ENCODE measurements at places on chromosomes 13 and 19.

DNA sequence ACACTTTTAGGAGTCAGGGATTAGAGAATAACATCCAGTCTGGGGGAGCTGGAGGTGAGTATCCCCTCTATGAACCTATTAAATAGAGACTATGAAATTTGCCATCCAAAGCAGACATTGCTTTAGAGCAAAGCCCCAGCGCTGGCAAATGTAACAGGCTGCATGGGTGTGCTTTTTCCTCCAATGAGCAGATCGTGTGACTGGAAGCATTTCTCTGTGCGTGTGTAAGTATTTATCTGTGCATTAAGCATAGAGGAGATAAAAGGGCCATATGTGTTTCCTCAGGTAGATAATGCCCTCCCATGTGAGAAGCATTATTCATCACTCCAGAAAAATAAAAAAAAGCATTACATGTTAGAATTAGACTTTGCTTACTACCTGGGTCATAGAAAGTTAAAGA lies 924 bp downstream of the TNFSF13B start:
- DNase-seq, result no peak

DNA sequence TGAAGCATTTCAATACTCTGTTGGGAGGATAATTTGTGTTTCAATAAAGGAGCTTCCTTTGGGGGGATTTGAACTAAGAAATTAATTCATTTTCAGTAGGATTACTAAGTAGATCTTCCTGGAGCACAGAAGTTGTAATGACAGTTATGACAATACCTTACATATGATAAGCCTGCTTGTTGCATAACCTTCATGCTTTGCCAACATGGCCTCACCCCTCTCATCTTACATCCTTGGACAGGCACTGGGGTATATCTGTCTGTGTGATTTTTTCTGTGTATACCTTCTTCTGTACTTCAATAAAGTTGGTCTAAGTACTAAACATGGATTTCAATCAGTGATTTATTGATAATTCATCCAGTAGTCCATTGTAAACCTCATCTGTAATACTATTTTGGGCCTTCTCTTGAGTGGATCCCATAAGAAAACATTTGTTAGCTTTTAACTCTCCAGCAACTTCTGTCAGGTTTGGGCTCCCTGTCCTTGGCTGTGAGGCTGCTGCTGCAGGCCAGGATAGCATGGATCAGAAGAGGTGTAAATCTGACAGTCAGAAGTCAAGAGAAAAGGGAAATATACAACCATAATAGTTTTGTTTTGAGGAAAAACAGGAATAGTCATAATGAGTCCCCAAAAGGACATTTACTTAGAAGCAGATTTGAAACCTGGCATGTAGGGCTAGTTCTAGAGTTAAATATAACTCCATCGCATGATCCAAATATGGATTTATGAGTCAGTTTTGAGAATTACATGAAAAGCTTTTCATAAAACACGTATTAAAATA lies 422.2 kb downstream of the KLF5 start:
- no peak for DNase-seq

DNA sequence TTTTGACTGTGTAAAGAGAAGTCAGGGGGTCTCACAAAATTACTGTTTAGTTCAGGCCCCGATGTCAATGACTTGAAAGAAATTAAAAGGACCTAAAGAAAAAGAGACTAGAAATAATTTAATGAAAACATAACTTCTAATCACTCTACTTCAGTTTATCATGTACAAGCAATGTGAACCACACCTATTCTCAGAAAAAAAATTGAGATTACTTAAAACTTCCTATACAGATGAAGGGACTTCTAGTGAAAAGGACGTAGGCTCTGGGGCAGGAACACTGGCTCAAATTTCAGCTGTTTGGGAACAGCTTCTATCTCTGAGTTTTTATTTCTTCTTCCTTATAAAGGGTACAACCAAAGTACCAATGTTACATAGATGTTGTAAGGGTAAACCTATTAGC lies 38.0 kb downstream of the TPT1 start:
- no peak for DNase-seq

GRCh38 chr19:33545217-33545981 lies 23.8 kb upstream of the PEPD start:
- no peak for DNase-seq

- no peak for DNase-seq
These were observed 7.8 kb downstream of the PROZ start for GRCh38 chr13:113166266-113166665.

GRCh38 chr19:45852983-45853382 lies 10.0 kb downstream of the SYMPK start:
- peak; percentile 9 for DNase-seq

DNA sequence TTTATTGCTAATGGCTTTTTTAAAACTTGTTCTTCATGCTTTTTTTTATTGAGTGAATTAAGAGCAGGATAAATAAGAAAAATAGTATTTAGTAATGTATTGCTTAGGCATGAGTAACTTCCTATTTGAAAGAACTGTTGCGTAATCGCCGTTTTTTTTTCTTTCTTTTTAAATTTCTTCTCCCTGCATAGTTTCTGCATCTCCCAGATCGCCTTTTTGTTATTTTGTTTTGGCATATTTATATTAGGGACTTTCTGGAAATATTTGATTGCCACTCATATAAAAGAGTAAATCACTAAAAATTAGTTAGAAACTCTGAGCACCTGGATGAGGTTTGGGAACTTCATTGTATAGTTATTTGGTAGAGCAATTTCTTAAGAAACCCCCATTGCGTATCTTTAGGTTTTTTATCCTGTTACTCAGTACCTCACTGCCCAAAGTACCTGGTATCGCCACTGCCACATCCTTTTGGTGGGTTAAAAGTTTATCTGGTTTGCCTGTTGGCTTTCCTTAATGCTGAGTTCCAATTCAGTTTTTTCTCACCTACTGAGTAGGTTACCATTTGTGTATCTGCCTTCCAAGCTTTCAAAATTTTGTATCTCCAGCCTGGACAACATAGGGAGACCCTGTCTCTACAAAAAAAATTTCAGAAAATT lies 36.2 kb upstream of the LPAR6 start:
- DNase-seq, result peak; percentile 47

GRCh38 chr13:104256701-104257100 lies 1190.5 kb upstream of the SLC10A2 start:
- peak; percentile 15 for DNase-seq

- DNase-seq, result no peak
These were observed 30.5 kb downstream of the PPP1R37 start for GRCh38 chr19:45123440-45123850.

- DNase-seq, result no peak
These were observed 771.4 kb downstream of the DIAPH3 start for GRCh38 chr13:59392328-59392727.

GRCh38 chr13:79724348-79725103 lies 243.6 kb downstream of the NDFIP2 start:
- DNase-seq, result no peak

DNA sequence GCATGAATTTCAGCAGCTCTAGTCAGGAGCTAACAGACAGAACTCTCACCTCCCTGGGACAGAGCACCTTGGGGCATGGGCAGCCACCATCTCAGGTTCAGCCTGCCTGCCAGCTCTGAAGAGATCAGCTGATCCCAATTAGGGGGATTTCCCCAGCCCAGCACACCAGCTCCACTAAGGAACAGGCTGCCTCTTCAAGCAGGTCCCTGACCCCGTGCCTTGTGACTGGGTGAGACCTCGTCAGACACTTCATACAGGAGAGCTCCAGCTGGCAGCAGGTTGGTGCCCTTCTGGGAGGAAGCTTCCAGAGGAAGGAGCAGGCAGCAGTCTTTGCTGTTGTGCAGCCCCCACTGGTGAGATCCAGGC lies 84.5 kb upstream of the UFM1 start:
- DNase-seq, result no peak

GRCh38 chr13:38895075-38895474 lies 95.6 kb downstream of the STOML3 start:
- DNase-seq, result no peak

GRCh38 chr13:63696055-63696454 lies 2280.4 kb upstream of the PCDH20 start:
- no peak for DNase-seq

GRCh38 chr13:96274046-96274445 lies 184.1 kb downstream of the HS6ST3 start:
- DNase-seq, result no peak

- no peak for DNase-seq
These were observed 56.9 kb upstream of the ZNF254 start for GRCh38 chr19:24029941-24030636.

DNA sequence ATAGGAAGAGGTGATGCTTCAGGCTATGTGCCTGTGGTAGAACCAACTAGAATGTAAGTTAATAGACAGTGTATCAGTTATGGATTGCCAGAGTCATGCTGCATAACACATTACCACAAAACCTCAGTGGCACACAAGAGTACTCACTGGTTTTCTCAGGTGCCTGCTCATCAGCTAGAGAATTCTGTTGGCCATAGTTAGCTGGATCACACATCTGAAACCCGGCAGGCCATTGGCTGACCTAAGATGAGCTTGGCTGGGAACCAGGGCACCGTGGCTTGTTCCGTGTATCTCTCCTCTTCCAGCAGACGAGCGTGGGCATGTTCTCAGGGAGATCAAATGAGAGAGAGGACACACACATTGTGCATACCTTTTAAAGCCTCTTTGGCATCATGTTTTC lies 76.7 kb downstream of the TEX26 start:
- no peak for DNase-seq

GRCh38 chr19:4399812-4400134 lies 574 bp downstream of the SH3GL1 start:
- no peak for DNase-seq

GRCh38 chr19:35027851-35028599 lies 2.2 kb upstream of the SCN1B start:
- DNase-seq, result no peak

DNA sequence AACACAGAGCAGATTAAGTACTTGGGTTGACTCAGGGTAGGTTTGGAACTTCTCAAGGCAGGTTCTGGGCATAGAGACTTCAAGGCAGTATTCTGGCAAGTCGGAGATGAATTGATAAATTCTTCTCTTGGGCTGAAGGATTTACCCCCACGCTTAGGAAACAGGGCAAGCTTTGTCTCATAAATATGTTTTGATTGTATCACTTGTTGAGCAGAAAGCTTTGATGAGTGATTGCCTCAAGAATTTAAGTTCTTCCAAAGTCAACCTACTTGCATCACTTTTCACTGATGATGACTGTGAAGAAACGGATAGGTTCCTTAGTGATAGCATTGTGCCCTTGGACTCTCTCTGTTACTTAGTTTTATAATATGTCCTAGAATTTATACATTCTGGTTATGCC lies 258.6 kb upstream of the DACH1 start:
- DNase-seq, result no peak

DNA sequence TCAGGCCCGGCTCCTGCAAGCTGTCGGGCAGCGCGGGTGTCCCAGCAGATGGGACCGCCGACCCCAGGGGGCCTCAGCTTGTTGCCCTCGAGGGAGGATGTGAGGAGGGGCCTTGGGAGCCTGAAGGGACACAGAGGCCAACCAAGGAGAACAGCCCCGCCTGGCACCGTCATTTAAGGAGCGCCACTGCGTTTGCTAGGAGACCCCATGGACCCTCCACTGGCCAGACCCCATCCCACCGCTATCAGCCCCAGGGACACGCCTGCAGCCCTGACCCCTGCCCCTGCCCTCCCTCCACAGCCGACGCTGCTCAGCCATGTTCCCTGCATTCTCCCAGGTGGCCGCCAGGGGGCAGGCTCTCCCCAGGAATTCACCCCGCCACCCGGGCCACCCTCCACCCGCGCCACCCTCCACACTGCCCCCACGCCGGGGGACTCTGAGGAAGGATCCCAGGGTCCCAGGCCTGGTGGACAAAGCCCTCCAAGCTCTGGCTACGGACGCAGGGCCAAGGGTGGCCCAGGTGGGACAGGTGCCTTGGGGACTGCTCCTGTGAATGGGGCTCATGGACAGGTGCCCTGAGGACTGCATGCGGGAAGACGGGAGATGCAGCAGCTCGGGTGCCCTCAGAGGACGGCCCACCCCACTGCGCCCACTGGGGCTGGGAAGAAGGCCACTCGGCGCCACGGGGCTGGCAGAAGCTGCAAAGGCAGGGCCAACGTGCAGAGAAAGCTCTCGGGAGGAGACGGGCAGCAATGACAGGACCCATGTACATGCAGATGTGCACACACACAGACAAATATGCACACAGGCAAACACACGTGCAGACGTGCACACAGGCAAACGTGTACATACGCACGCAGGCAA lies 34.4 kb downstream of the PIP5K1C start:
- no peak for DNase-seq

GRCh38 chr13:54185785-54186184 lies 1157.2 kb downstream of the OLFM4 start:
- DNase-seq, result peak; percentile 7

DNA sequence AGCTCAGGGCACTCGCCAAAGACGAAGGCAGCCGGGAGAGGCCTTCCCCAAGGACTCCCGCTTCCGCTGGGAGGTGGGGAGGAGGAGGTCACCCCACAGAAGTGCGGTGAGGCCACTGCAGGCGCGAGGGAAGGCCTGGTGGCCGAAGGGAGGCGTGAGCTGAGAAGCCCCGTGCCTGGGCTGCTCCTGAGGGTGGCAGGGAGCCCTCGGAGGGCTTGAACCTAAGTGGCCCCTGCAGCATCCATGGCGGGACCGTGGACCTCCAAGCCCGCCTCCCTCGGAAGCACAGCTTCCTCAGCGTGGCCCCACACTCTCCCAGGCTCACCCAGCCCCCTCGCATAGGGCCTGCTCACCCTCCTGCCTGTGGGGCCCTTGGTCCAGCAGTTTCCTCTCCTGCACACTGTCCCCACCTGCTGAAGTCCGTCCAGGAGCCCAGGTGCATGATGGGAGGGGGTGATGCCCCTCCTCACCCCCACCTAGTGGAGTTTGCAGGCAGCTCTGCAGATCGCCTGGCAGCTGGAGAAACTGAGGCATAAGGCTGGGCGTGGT lies 25.9 kb downstream of the EFNA2 start:
- DNase-seq, result no peak

DNA sequence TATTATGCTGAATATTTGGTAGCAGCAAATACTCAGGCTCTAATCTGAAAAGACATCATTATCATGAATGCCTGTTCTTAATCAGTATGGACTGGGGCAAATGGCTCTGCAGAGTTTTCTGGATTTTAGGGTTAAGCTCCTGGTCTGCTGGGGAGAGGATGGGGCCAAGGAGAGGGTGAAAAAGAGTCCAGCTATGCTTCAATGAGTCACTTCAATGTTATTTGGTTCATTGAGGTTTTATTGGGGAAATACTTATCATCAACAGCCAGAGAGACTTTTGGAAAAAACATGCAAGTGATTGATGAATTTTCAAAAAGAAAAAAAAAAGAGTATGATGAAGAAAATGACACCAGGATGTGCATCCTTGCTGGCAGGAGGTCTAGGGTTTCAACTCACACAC lies 278.3 kb downstream of the UQCRFS1 start:
- DNase-seq, result no peak

DNA sequence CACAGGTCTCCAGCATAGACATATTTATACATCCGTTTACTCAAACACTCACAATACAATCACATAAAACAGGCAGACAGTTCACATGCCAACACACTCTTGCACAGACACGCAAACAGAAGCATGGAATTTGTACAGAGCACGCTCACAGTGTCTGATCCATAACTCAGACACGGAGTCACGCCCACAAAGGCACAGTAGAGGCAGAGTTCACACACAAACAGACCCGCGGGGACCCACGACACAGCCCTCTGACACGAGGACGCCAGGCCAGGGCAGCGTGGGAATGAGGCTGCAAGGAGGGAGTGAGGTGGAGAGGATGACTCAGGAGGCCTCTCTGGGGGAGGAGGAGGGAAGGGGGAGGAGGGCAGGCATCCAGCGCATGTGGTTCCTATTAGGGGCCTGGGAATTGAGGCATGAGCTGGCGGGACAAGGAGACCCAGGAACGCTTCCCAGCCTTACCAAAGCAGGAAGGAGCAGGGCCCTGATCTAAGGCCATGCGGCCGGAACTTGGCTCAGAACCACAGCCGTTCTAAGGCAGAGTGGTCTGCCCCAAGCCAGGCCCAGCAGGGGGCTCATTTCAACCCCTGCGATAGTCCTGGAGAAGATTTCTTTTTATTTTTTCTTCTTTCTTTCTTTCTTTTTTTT lies 9.1 kb upstream of the OLFM2 start:
- peak; percentile 60 for DNase-seq
